ENCODE measurements at places on chromosomes 3 and 15.

- no peak for DNase-seq
Measured at GRCh38 chr3:18556503-18557135, 131.5 kb upstream of the SATB1 start.

GRCh38 chr15:73983211-73983727 lies 8.8 kb downstream of the STOML1 start:
- no peak for DNase-seq

- no peak for DNase-seq
Measured at GRCh38 chr15:40893019-40893670, 1.1 kb upstream of the VPS18 start.

GRCh38 chr3:51139616-51140015 lies 245.5 kb upstream of the MANF start:
- DNase-seq = no peak

DNA sequence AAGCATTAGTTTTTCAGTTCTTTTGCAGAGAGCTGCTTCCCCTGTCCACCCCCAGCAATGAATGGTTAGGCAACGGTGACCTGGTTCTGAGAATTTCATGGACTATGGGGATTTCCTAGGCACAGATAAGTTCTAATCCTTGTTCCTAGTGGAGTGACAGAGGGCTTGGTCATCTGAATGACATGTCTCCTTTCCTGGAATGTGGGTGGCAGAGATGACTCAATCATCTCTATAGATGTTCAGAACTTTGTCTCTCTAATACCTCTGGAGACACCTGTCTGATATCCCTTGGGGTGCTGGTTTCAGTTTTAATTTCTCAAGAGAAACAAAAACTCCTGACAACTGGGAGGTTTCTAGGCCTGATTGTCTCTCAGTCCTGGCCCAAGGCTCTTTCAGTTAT lies 10.4 kb downstream of the PLA2G4E start:
- DNase-seq = no peak

GRCh38 chr3:149820183-149820582 lies 7.2 kb downstream of the RNF13 start:
- no peak for DNase-seq
